SHP77 (cell line): ENCODE measurements at places on chromosomes 12 and 14.

DNA sequence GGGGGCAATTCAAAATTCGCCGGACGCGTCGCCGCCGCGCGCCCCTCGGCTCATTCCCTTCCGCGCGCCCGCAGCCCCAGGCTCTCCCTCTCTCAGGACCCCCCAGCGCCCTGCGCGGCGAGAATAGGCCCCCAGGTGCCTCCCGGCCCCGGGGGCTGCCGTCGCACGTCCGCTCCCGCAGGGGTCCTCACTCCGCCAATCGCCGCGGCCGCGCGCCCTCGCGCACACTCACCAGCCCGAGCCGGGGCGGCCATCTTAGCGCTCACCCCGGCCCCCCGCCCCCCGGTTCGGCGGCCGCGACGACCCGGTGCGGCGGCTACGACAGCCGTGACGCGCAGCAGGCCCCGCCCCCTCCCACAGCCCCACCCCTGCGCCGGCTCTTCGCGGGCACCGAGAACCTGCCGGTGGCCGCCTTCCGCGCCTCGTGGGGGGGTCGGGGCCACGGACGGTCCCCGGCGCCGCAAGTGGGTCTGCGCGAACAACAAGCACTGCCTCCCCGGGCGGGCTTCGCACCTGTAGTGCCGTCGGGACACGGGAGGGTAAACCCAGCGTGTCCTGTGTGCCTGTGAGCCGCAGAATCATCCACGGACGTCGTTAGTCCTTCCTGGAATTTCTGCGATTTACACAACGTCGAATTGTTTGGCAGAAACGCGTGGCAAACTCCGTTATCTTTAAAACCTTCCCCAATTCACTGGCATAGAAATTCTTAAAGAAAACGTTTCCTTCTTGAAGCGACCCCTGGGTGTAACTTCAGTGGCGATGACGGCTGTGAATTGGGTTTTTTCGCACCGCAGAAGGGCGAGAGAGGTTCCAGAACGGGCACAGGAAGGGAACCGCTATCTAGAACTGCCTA lies 2.5 kb downstream of the USP44 start:
- DNase-seq = no peak

- DNase-seq = no peak
Measured at GRCh38 chr14:29687071-29687765, 240.4 kb downstream of the PRKD1 start.

- DNase-seq = no peak
Measured at GRCh38 chr14:100840286-100841065, 14.6 kb downstream of the MEG3 start.

GRCh38 chr12:12724421-12725085 lies 7.4 kb downstream of the CDKN1B start:
- no peak for DNase-seq
